DMS 273 treated with DMSO at 0.1 percent for 48 hours (cell line): ENCODE measurements at places on chromosomes 13 and 19.

DNA sequence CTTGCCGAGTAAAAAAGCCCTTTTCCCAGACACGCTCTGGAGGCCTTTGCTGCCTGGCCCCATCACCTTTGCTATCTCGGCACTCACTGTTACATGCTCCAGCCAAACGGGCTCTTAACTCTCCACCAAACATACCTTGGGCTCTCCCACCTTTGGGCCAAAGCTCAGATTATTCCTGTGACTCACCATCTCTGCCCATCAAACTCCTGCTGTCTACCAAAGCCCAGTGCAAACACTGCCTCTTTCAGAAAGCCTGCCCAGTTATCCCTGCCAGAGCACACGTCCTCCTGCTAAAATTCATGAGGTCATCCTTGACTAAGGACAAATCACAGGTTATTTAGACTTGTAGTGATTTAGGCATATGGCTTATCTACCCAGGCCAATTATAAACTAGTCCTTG, 48.1 kb upstream of the SERPINE3 start:
- no peak for DNase-seq

GRCh38 chr13:28657784-28658538, 969 bp upstream of the POMP start:
- DNase-seq, result no peak

DNA sequence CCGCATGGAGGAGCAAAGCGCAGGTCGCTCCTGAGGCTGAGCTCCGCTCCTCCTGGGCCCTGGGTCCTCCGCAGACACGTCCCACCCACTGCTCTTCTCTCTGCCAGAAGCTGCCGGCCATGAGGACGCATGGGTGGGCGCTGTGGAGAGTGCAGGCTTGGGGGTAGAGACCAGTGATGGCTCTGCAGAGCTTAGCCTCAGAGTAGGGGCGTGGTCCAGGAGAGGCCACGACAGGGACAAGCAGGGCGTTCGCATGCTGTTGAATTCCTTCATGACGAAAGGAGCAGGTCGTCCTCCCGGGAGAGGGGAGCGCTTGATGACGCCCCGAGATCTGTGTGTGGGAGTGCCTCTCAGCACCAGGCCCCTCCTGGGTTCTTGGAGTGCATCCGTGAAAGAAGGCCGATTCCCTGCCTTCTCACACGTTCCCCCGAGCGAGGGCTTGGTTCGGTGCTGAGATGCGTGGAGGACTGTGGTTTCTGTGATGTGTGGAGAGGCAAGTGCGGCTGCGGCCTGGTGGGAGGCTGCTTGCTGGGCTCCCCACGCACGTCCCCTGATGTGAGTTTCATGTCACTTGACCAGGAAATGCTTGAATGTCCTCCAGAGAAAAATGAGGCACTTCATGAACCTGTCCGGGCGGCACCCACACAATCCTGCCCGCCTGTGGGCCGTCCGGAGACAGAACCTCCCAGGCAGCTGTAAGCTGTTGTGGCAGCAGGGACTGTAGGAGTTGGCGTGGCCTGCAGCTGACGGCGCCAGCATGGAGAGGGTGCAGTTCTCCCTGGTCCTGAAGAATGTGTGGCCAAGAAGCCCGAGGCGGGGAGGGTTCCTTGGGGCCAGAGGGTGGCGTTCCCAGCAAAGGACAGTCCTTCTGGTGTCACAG, 4.5 kb downstream of the SF3A2 start:
- DNase-seq, result no peak

GRCh38 chr19:15538774-15539173, 30.4 kb downstream of the CYP4F22 start:
- no peak for DNase-seq

GRCh38 chr19:54469496-54469934, 3.6 kb downstream of the CDC42EP5 start:
- no peak for DNase-seq

DNA sequence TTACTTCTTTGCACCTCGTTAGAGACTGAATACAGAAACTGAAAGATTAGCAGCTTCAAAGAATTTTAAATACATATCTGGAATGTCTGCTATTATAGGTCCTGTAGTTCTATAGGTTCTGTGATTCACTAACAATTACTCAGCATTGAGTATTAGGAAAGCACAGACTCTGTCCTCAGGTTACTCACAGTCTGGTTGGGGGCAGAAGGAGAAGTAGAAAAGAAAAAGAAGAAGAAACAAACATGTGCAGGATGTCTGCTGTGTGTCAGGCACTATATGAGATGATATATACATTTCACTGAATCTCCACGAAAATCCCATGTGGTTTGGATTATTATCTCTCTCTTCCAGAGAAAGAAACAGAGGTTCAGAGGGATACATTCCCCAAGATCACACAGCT, 40.1 kb downstream of the SERTM1 start:
- DNase-seq, result no peak

DNA sequence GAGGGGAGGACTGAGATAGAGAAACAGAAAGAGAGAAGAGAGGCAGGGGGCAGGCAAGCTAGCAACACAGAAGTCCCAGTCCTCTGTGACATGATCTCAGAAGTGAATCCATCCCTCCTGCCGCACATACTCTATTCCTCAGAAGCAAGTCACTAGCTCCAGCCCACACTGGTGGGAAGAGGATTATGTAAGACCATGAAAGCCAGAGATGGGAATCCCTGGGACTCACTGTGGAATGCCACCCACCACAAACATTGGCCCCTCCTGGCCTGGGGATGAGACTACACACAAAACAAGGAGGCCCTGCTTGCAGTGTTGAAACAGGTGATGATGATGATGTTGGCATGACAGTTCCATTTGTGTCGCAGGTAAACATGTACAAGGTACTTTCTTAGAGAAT, 419.9 kb downstream of the IRS2 start:
- no peak for DNase-seq

DNA sequence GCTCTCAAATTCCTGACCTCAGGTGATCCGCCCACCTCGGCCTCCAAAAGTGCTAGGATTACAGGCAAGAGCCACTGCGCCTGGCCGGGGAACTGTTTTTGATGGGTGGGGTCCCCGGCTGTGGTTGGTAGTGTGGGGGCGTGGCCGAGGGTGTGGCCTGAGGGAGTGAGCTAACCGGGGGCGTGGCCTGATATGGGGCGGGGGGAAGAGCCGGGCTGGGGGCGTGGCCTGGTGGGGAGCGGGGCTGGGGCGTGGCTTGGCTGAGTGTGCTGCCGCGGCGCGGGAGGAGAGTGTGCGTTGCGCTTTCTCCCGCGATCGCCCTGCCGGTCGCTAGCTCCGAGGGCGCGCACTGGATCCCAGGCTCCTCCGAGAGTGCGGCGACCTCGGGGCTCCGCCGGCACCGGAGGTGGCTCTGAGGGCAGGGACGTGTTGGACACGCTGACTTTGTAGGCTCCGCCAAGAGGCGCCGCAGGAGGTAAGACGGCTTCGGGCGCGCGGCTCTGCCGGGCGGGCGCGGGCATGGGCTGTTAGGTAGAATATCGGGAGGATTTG, at the start of gene SPATA13:
SPATA13 (plus strand) TSS at position 263 of the 552 bp plus-strand sequence. CDS start 62,210 bp downstream, outside the sequence.
- peak; percentile 59 for DNase-seq

- DNase-seq, result no peak
Measured at GRCh38 chr13:98458431-98458830, 118.5 kb downstream of the STK24 start.

- DNase-seq, result no peak
Measured at GRCh38 chr13:51035469-51035868, 75.6 kb downstream of the C13orf42 start.

DNA sequence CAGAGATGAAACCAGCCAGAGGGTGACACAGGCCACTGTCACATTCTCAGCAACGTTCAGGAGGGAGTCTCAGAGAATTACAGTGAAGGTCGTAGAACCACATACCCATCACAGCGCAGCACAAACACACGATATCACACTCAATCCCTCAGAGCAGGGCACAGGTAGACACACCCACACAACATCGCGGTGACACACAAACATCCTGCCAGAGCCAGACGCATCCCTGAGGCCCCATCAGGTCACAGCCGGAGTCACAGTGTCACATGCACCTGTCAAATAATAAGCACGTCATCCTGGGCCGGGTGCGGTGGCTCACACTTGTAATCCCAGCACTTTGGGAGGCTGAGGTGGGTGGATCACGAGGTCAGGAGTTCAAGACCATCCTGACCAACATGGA, 17.5 kb downstream of the ELAVL3 start:
- DNase-seq, result no peak
